Esophagus muscularis mucosa (tissue), 4 donors: ENCODE measurements at places on chromosomes 1 and 21.

DNA sequence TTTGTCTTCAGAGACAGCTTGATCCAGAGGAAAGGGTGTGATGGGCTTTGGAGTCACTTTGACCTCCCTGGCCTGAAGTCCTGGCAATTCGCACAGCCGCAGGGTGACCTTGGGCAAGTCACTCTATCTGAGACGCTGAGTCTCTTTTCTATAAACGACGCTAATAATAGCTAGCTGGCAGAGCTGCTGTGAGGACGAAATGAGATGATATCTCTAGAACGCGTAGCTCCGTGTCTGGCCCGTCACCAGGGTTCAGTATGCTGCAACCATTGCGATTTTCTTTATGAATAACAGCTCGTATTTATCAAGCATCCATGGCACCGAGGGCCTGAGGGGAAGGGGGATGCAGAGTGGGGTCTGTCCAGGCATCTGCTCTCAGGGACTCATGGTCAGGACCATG is 58.7 kb downstream of the IGSF21 start:
- H3K27me3 ChIP-seq = peaks cover 47% of the 10 kb centered on the region
- DNase-seq = no peak
- no peak overlapping the region for H3K4me3 ChIP-seq
- no peak overlapping the region for H3K27ac ChIP-seq
- H3K4me1 ChIP-seq = no peaks in the 10 kb centered on the region

GRCh38 chr1:207129053-207129452 is 25.0 kb downstream of the C4BPA start:
- no peaks in the 10 kb centered on the region for H3K36me3 ChIP-seq
- H3K27ac ChIP-seq = no peak overlapping the region
- H3K27me3 ChIP-seq = no peaks in the 10 kb centered on the region
- no peak overlapping the region for H3K4me3 ChIP-seq
- H3K4me1 ChIP-seq = no peaks in the 10 kb centered on the region
- DNase-seq = no peak

DNA sequence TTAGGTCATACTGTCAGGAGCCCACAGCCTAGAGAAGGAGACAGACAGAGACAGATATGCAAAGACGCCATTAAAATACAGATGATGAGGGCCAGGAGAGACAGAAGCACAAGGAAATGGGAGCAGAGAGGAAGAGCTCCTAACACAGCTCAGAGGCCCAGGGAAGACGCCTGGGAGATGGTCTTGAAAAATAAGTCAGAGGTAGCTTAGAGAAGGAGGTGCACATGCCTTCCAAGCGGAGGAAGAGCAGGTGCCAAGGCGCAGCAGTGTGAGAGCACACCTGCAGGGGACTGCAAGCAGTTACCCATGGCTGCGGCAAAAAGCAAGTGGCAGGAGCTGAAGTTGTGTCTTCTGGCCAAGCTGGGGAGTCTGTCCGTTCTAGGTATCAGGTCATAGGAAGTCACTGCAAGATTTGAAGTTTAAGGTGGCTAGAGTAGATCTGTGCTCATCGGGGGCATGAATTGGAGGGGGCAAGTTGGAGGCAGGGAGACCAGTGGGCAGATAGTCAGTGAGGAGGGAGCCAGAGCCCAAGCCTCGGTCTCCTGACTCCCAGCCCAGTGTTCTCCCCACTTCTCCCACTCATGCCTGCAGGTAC is 1.3 kb upstream of the TRABD2B start:
- peaks cover 14% of the 10 kb centered on the region for H3K27me3 ChIP-seq
- H3K36me3 ChIP-seq = no peaks in the 10 kb centered on the region

GRCh38 chr1:2970311-2971071 is 50.8 kb upstream of the ACTRT2 start:
- no peaks in the 10 kb centered on the region for H3K4me1 ChIP-seq
- H3K4me3 ChIP-seq = no peak overlapping the region
- no peak overlapping the region for H3K27ac ChIP-seq
- DNase-seq = no peak
- no peaks in the 10 kb centered on the region for H3K27me3 ChIP-seq
- no peaks in the 10 kb centered on the region for H3K36me3 ChIP-seq

GRCh38 chr1:228004856-228005462 is 1.8 kb upstream of the WNT3A start:
- H3K27me3 ChIP-seq = no peaks in the 10 kb centered on the region
- H3K4me1 ChIP-seq = no peaks in the 10 kb centered on the region
- H3K27ac ChIP-seq = no peak overlapping the region
- DNase-seq = peak; percentile 57

- peaks cover 11% of the 10 kb centered on the region for H3K36me3 ChIP-seq
- peaks cover 17% of the 10 kb centered on the region for H3K27me3 ChIP-seq
- no peaks in the 10 kb centered on the region for H3K4me1 ChIP-seq
- DNase-seq = no peak
- H3K4me3 ChIP-seq = no peak overlapping the region
- no peak overlapping the region for H3K27ac ChIP-seq
Measured at GRCh38 chr1:6471086-6471969, 5.4 kb upstream of the TNFRSF25 start.

- H3K27ac ChIP-seq = peak overlapping the region; percentile 54
- peaks cover 29% of the 10 kb centered on the region for H3K4me1 ChIP-seq
- no peaks in the 10 kb centered on the region for H3K27me3 ChIP-seq
Measured at GRCh38 chr1:221575605-221576004, 166.3 kb downstream of the DUSP10 start.

DNA sequence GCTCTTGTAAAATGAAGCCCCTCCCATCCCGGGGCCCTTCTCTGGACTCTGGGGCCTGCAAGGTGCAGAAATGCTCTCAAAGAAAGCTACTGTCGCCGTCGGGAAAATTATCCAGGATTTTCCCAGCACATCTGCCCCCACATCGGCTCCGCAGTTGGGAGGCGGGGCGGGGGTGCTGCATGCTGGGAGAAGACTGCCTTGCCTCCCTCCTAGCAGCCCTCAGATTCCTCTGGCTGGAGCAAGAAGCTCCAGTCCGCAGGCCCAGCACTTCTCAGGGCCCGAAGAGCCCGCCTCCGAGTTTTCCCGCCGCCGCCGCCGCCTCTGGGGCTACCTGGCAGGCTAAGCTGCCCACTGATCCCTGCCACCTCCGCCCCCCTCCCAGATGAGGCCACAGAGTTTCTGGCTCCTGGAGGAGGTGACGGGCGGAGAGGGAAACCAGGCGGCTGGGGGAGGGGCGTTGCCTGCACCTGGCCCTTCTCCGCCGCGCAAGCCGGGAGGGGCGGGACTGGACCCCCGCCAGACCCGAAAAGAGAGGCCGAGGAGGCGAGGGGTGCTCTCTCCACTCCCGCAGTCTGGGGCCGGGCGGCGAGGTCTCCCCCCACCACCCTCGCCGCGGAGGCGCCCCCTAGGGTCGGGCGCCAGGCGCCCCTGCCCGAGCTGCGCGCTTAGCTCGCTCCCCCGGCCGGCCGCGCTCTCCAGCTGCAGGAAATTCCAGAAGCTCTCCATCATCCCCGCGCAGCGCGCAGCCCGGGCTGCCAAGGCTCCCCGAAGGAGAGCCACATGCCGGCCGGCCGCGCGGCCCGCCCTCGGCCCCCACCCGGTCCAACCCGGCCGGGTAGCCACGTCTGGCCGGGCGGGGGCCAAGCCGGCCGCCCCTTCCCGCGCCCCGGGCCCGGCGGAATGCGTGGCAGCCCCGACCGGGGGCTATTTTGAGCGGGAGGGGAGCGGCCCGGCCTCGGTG is 28.8 kb downstream of the AHDC1 start:
- H3K4me1 ChIP-seq = peaks cover 86% of the 10 kb centered on the region
- no peaks in the 10 kb centered on the region for H3K36me3 ChIP-seq
- peak overlapping the region; percentile 93 for H3K27ac ChIP-seq

DNA sequence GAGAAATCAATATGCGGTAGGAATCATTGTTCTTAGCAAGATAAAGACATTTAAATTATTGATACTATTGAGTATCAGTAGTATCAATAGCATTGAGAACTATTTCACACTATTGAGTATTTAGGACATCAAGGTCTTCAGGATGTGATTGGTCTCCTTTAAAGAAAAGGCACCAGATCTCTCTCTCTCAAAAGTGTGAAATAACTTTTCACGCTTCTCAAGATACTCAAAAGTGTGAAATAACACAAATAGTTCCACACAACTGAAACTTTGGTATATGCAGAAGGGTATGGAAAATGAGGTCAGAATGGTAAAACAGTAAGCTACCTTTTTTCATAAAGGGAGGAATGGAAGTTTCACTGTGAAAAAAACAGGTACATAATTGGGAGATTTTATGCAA is 6.7 kb upstream of the PYHIN1 start:
- H3K4me3 ChIP-seq = no peak overlapping the region
- H3K4me1 ChIP-seq = no peaks in the 10 kb centered on the region
- H3K27ac ChIP-seq = no peak overlapping the region
- DNase-seq = no peak
- no peaks in the 10 kb centered on the region for H3K27me3 ChIP-seq

GRCh38 chr1:157245823-157246222 is 107.6 kb upstream of the ETV3 start:
- H3K4me3 ChIP-seq = no peak overlapping the region
- H3K4me1 ChIP-seq = no peaks in the 10 kb centered on the region
- H3K36me3 ChIP-seq = no peaks in the 10 kb centered on the region
- no peak overlapping the region for H3K27ac ChIP-seq
- H3K27me3 ChIP-seq = no peaks in the 10 kb centered on the region

DNA sequence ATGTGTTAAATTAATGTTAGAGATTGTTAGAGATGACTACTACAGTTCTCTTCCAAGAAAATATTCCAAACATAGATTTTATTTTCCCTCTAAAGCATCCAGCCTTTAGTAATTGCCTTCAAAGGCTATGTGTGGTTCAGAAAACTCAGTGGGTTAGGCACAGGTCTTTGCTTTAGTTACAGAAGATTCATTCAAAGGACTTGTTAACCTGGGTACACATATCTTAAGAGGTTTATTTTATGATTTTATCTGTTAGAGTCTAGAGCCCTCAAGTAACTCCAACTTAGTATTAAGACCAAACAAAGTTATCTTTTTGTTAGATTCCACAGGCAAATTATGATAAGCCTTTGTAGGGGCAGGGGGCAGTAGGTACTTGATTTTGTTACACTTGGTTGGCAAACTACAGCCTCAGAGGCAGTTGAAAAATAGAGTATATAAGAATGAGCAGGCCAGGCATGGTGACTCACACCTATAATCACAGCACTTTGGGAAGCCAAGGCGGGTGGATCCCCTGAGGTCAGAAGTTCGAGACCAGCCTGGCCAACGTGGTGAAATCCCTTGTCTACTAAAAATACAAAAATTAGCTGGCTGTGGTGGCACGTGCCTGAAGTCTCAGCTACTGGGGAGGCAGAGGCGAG is 37.9 kb downstream of the CXADR start:
- H3K36me3 ChIP-seq = no peaks in the 10 kb centered on the region
- peak; percentile 57 for DNase-seq
- H3K27ac ChIP-seq = no peak overlapping the region
- H3K4me3 ChIP-seq = no peak overlapping the region

GRCh38 chr1:242723044-242723716 is 198.7 kb upstream of the PLD5 start:
- no peak overlapping the region for H3K4me3 ChIP-seq
- H3K36me3 ChIP-seq = no peaks in the 10 kb centered on the region
- no peak overlapping the region for H3K27ac ChIP-seq
- DNase-seq = no peak
- no peaks in the 10 kb centered on the region for H3K4me1 ChIP-seq
- no peaks in the 10 kb centered on the region for H3K27me3 ChIP-seq
